Activated CD4-positive, alpha-beta memory T cell treated with anti-CD3 and anti-CD28 coated beads, Interleukin-2, amount 10 ng/mL, durations not matched to agents 7 days and 5 days (primary cell): ENCODE measurements at places on chromosomes 1 and 21. TPM values are rescaled to one million over a fixed set of nuclear protein-coding genes. Genes with fewer than 3 reads are reported as not detected.
A peak's percentile ranks its signal among the peaks of the same experiment; 100 is the strongest.

DNA sequence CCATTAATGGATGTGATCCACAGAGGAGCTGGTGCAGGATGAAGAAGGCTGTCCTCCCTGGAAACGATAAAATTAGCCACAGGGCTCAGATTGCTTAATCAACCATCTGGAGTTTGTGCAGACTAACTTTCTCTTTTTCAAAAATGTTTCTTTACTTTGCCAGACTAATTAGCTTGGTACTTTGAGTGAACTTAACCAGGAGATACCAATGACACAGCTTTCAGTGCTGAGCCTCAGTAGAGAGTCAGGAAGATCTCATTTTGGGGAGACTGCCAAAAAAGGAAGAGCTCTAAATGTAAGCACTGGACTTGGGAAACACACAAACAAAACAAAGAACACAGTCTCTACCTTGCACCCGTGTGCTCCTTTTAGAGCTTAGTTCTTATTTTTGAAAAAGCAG is 248.1 kb upstream of the DEPDC1 start:
- H3K4me1 ChIP-seq: no peaks in the 10 kb centered on the region
- DNase-seq: no peak
- no peaks in the 10 kb centered on the region for H3K27me3 ChIP-seq
- H3K36me3 ChIP-seq: no peaks in the 10 kb centered on the region
- no peak overlapping the region for H3K4me3 ChIP-seq

DNA sequence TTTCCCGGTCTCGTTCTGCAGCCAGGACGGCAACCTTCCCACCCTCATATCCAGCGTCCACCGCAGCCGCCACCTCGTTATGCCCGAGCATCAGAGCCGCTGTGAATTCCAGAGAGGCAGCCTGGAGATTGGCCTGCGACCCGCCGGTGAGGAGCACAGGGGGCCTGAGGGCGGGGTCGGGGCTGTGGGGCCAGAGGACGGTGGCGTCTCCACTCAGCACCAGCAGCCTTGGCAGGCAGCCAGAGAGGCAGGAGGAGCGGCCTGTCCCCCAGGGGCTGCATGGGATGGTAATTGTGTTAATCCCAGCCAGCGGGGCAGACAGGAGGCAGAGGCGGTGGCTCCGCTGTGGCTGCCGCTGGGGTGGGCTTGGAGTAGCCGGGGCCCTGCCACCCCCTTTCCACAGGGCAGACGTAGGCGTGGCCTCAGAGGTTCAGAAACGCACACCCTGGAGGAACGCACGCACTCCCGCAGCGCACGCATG is 12.1 kb downstream of the SAMD11 start:
- peaks cover 3% of the 10 kb centered on the region for H3K4me1 ChIP-seq
- H3K36me3 ChIP-seq: no peaks in the 10 kb centered on the region
- peaks cover 36% of the 10 kb centered on the region for H3K27me3 ChIP-seq
- DNase-seq: no peak

- no peaks in the 10 kb centered on the region for H3K27me3 ChIP-seq
- H3K36me3 ChIP-seq: peaks cover 2% of the 10 kb centered on the region
- peaks cover 29% of the 10 kb centered on the region for H3K4me1 ChIP-seq
- H3K4me3 ChIP-seq: no peak overlapping the region
- DNase-seq: no peak
Measured at GRCh38 chr1:33176362-33176850, 5.4 kb downstream of the TRIM62 start.

SH2D2A gene
- total RNA-seq: 192 TPM

- H3K4me3 ChIP-seq: no peak overlapping the region
- H3K4me1 ChIP-seq: peaks cover 18% of the 10 kb centered on the region
- no peaks in the 10 kb centered on the region for H3K27me3 ChIP-seq
Measured at GRCh38 chr1:244868484-244869363, 4.4 kb upstream of the HNRNPU start.

GRCh38 chr1:172394141-172394751 is 26.2 kb upstream of the C1orf105 start:
- H3K4me3 ChIP-seq: peak overlapping the region; percentile 38
- peaks cover 24% of the 10 kb centered on the region for H3K27me3 ChIP-seq
- no peaks in the 10 kb centered on the region for H3K36me3 ChIP-seq
- DNase-seq: peak; percentile 79
- peaks cover 45% of the 10 kb centered on the region for H3K4me1 ChIP-seq
- peak overlapping the region; percentile 68 for H3K27ac ChIP-seq

TNFSF4 gene
- 0.83 TPM for total RNA-seq

SLC19A2 gene
- 6.7 TPM for total RNA-seq

DNA sequence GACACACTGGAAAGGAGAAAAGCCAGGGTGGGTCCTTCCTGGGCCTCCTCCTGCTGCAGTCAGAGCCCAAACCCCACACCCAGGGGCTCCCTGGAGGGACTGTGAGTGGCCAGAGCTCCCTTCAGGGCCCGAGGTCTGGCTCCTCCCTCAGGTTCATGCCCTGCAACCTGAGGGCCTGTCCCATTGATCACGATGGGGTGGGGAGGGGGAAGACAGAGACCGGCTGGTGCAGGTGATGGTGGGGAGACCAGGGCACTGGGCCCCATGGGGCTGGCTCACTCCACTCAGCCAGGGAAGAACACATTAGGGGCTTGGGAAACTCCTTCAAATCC is 30.1 kb upstream of the NPPB start:
- H3K4me1 ChIP-seq: no peaks in the 10 kb centered on the region
- DNase-seq: no peak
- no peak overlapping the region for H3K27ac ChIP-seq
- no peak overlapping the region for H3K4me3 ChIP-seq
- peaks cover 11% of the 10 kb centered on the region for H3K27me3 ChIP-seq
- no peaks in the 10 kb centered on the region for H3K36me3 ChIP-seq

GRCh38 chr1:64934115-64934877 is 32.1 kb downstream of the JAK1 start:
- no peak overlapping the region for H3K27ac ChIP-seq
- no peak overlapping the region for H3K4me3 ChIP-seq

DNA sequence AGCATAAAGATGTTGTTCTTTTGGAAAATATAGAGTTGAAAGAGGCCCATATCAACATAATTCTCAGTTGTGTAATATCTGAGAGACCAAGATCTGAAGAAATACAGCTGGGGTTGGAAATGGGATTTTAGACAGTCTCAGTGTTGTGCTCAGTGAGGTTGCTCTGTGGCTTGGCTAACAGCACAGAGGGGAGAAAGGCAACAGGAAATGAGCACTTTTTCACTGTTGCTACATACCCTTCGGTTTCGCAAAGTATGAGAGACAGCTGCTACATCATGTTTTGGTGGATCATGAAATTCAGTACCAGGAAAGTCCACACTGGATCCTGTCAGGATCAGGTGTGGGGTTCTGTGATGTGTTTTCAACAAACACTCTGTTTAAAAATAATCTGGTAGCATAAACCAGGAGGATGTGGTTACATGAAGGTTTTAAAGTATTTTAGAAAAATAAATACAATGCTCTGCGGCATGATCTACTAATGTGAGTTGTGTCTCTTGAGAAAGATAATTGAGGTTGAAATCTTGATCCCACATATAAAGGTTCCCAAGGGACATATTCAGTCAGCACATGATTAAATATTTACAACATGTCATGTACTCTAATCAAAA is 7.0 kb upstream of the GPR88 start:
- peak; percentile 47 for DNase-seq
- H3K4me3 ChIP-seq: no peak overlapping the region
- H3K4me1 ChIP-seq: peaks cover 33% of the 10 kb centered on the region
- H3K27ac ChIP-seq: peak overlapping the region; percentile 21

CELA3B gene
- total RNA-seq: not detected

GRCh38 chr1:209038316-209038715 is 545.2 kb upstream of the CAMK1G start:
- DNase-seq: no peak
- peaks cover 5% of the 10 kb centered on the region for H3K27me3 ChIP-seq
- no peak overlapping the region for H3K27ac ChIP-seq
- no peak overlapping the region for H3K4me3 ChIP-seq
- H3K36me3 ChIP-seq: no peaks in the 10 kb centered on the region
- H3K4me1 ChIP-seq: no peaks in the 10 kb centered on the region

DNA sequence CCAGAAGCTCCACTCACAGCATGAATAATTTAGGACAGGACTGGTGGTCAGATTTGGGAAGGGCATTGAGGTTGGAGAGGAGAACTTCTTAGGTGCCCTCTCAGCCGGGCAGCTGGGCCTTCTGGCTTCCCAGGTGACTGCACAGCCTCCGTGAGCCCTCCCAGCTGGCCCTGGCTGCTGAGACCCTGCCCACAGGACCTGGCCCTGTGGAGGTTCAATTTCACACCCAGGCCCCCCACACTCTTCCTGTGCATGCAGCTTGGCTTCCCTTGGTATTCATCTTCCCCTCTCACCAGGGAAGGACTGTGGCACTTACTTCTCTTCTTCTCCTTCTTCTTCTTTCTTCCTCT is 50.6 kb downstream of the NDUFS5 start:
- DNase-seq: no peak
- H3K27me3 ChIP-seq: peaks cover 14% of the 10 kb centered on the region
- peaks cover 5% of the 10 kb centered on the region for H3K4me1 ChIP-seq
- H3K4me3 ChIP-seq: no peak overlapping the region
- H3K27ac ChIP-seq: no peak overlapping the region

GRCh38 chr21:42855171-42855936 is 24.0 kb downstream of the WDR4 start:
- peaks cover 8% of the 10 kb centered on the region for H3K4me1 ChIP-seq
- no peak overlapping the region for H3K27ac ChIP-seq
- DNase-seq: no peak

DNA sequence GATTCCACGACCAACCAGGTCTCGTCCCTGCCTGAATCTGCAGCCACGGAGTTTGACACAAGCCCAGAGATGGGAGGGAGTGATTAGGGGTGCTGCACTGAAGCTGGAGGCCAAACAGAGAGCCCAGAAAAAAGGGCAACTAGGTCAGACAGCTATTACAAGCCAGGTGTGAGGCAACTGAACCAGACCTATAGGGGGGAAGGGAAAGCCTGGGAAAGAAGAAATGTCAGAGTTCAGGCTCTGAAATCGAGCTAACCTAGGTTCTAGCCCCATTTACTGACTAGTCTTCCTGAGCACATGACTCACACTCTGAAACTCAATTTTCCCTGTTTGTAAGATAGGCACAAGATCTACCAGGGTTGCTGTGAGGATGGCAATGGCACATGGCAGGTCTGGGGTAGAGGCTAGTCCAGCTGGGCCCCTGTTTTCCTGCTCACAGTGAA is 1.7 kb downstream of the DHCR24 start:
- DNase-seq: no peak
- no peak overlapping the region for H3K27ac ChIP-seq
- H3K27me3 ChIP-seq: peaks cover 16% of the 10 kb centered on the region
- H3K4me3 ChIP-seq: peak overlapping the region; percentile 88
- H3K4me1 ChIP-seq: peaks cover 58% of the 10 kb centered on the region

DNA sequence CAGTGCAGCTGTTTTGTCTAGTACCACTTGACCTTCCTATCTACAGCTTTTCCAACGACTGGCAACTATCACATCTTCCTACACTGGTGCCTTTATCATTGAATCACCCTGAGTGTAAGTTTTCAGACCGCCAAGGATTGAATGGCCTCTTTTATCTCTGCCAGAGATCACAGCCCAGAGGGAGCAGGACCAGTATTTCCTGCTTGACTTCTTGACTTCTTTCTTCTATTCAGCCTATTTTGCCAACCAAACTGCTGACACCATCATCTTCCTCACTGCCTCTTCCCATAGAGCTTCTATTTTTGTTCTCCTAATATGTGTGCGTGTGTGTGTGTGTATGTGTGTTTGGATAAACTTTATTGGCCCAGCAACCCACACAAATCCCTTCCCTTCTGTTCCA is 53.8 kb downstream of the SERBP1 start:
- H3K27me3 ChIP-seq: no peaks in the 10 kb centered on the region
- H3K4me3 ChIP-seq: no peak overlapping the region
- H3K27ac ChIP-seq: no peak overlapping the region
- peaks cover 18% of the 10 kb centered on the region for H3K4me1 ChIP-seq

FAM131C gene
- 5.6 TPM for total RNA-seq

- no peak overlapping the region for H3K27ac ChIP-seq
- H3K4me3 ChIP-seq: no peak overlapping the region
- H3K36me3 ChIP-seq: peaks cover 11% of the 10 kb centered on the region
- H3K27me3 ChIP-seq: no peaks in the 10 kb centered on the region
- no peak for DNase-seq
Measured at GRCh38 chr1:51861669-51862068, 16.9 kb downstream of the NRDC start.

CD84 gene
- 23.3 TPM for total RNA-seq

DNA sequence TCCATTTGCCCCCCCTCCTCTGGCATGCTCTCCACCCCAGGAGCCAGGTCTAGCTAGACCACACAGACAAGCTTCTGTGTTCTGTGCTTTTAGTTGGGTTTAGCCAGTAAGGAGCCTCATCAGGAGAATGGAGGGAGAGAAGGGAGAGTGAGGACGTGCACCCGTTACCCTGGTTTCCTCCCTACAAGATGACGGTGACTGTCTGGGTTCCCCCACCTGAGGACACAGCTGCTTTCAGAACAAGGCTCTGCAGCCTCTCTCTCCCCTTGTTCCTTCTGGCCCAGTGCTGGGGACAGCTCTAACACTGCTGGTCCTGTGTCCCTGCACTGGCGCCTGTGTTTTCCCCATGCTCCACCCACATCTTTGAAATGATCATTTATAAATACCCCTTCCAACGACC is 184.4 kb upstream of the GALNT2 start:
- H3K27me3 ChIP-seq: peaks cover 34% of the 10 kb centered on the region
- H3K4me3 ChIP-seq: no peak overlapping the region
- no peak overlapping the region for H3K27ac ChIP-seq
- no peaks in the 10 kb centered on the region for H3K4me1 ChIP-seq
- DNase-seq: no peak

PADI3 gene
- total RNA-seq: not detected

LCE2A gene
- not detected for total RNA-seq

OLFML3 gene
- 0.45 TPM for total RNA-seq

DNA sequence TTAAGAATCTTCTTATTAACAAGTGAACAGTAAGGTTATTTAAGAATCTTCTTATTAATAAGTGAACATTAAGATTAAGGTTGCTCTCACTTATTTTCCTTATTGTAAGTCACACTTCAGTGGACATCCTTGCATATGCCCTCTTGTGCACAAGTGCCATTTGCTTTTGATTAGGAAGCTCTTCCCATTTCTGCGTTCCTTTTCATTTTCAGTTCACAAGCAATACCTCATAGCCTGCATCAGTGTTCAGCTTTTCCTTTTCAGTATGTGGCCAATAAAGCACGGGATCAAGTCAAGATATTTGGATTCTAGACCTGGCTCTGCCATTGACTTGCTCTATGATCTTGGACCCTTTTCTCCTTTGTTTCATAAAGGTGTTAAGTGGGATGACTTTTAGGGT is 158.7 kb downstream of the DISP1 start:
- H3K27ac ChIP-seq: no peak overlapping the region
- H3K27me3 ChIP-seq: no peaks in the 10 kb centered on the region
- H3K36me3 ChIP-seq: no peaks in the 10 kb centered on the region
- no peak overlapping the region for H3K4me3 ChIP-seq
- no peak for DNase-seq
- peaks cover 7% of the 10 kb centered on the region for H3K4me1 ChIP-seq

MROH9 gene
- total RNA-seq: not detected

OR2AJ1 gene
- total RNA-seq: not detected

TMCO4 gene
- total RNA-seq: 16.3 TPM

- no peak for DNase-seq
- H3K36me3 ChIP-seq: no peaks in the 10 kb centered on the region
- no peak overlapping the region for H3K27ac ChIP-seq
- no peak overlapping the region for H3K4me3 ChIP-seq
- peaks cover 8% of the 10 kb centered on the region for H3K27me3 ChIP-seq
Measured at GRCh38 chr1:168090395-168090794, 46.3 kb downstream of the GPR161 start.

HSPB7 gene
- total RNA-seq: not detected
